Cerebellum (tissue), 4 donors: ENCODE measurements at places on chromosomes 4 and X. TPM values are rescaled to one million over a fixed set of nuclear protein-coding genes. Genes with fewer than 3 reads are reported as not detected.

The SLC2A9 gene
- total RNA-seq = 4.4 TPM

The NAP1L5 gene
- total RNA-seq = 28.4 TPM

GRCh38 chr4:73257651-73258435 is 755 bp downstream of the ANKRD17 start:
- peak; percentile 7 for DNase-seq

DNA sequence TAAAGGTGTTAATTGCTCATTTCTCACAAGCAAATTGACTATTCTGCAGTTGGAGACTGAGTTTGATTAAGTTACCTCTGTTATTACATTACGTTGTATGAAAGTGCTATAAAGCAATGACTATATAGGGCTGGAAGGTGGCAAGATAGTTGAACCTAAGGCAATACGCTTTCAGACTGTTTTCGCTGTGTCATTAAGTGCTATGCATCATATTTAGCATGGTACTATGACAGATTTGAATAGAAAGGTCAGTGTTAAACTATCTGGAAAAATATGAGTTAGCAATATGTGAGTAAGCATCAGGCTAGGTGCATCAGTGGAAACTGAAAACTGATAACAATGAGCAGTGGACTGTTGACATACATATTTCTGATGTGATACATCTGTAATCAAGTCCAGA is 206.0 kb upstream of the ARHGAP24 start:
- no peak for DNase-seq

GRCh38 chr4:85084371-85085094 is 118.0 kb upstream of the WDFY3 start:
- peak; percentile 15 for DNase-seq

GRCh38 chr4:161538941-161539340 is 624.9 kb downstream of the FSTL5 start:
- DNase-seq = no peak

GRCh38 chr4:99518601-99519295 is 7.9 kb downstream of the C4orf17 start:
- no peak for DNase-seq

- DNase-seq = no peak
Measured at GRCh38 chr4:137623013-137623412, 90.7 kb upstream of the PCDH18 start.

DNA sequence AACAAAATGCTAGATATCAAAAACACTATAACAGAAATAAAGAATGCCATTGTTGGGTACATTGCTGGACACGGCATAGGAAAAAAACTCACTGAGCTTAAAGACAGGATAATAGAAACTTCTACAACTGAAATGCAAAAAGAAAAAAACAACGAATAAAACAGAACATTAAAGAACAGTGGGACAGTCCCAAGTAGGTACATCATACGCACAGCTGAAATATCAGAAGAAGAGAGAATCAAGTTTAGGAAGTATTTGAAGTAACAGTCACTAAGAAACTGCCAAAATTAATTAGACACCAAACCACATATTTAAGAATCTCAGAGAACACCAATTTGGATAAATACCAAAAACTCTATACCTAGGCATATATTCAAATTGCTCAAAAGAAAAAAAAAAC is 19.2 kb downstream of the RAB28 start:
- DNase-seq = no peak

- no peak for DNase-seq
Measured at GRCh38 chr4:59248313-59248712, 1951.8 kb upstream of the ADGRL3 start.

DNA sequence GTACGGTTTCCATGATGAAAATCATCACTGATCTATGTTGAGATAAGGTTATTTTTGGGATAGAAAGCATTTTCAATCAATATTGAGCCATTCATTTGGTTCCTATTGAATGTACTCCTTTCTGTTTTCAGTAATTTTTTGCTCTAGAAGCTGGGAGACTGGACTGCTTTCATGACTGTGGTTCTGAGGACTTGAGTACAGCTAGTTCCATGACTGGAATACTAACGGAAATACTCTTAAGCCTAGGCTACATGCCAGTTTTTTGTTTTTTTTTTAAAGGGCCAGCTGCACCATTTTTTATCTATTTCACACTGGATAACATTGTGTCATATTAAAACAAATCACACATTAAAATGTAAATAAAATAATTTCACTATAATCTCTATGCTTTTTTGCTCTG is 16.7 kb downstream of the PRR32 start:
- peak; percentile 0 for DNase-seq

DNA sequence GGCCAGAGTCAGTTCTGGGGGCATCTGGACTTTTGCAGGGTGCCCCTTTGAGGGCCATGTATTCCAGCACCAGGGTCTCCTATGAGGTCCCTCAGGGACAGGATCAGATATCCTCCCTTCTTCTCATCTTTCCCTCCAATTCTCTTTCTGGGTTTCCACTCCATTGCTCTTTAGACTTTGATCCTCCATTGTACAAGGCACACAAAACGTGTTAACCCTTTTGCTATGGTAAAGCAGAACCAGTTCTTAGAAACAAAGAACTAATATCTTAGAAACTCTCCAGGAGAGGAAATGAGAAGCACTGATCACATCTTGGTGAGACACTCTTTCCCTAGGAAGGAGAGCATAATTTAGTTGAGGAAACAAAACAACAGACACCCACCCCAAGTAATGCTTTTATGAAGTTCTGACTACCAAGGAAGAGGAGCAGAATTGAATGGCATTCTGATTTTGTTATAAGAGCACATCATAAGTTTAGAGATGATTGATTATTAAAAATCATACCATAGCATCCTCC is 200.7 kb upstream of the NPY2R start:
- no peak for DNase-seq

- no peak for DNase-seq
Measured at GRCh38 chrX:129908636-129909035, 2.7 kb downstream of the UTP14A start.

- DNase-seq = no peak
Measured at GRCh38 chrX:153763298-153763932, 634 bp upstream of the PLXNB3 start.

The BEX2 gene
- 49.2 TPM for total RNA-seq

The ETDA gene
- total RNA-seq = not detected

DNA sequence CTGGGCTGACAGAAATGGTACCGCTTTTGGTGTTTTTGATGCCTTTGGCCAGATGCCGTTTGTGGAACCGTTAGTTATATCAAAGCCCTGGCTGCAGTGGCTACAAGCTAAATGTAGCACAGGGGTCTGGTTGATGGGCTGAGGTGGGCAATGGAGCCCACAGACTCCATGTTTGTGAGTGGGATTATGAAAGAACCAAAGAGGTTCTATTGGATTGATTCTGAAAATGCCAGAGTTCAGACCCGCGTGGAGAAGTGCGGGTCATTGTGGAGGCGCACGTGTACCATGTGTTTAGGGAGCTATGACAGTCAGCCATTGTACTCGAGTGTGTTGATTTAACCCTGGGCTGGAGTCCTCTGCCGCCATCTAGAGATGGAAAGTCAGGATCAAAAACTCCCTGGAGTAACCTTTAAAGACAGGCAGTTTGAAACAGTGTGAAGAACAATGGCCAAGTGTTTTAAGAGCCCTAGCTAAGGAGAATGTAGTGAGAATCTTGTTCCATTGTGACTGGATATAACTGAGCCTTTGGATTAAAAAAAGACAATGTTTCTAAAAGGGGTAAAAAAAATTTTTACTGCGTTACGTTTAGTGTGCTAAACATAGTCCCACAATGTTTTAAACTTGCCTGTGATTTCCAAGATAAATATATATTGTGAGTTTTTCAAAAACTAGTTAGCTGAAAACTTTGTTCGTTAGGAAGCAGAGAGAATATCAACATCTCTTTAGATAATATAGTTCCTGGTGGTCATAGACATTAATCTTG is 12.7 kb downstream of the ART3 start:
- peak; percentile 55 for DNase-seq

DNA sequence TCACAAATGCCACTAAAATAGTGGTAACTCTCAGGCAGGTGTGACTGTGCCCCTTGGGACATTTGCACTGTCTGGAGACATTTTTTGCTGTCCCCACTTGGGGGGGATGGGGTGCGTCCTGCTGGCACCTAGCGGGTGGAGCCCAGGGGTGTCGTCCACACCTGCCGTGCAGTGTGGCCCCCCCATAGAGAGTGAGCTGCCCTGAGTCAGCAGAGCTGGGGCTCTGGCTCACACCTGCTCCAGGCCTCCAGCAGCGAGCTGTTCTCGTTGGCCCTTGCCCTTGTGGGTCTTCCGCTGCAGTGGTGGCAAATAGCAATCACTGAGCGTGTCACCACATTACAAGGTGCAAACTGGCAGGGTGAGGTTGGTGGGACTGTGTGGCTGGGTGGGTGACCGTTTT is 64.6 kb downstream of the CLDN34 start:
- no peak for DNase-seq

The P2RY10 gene
- not detected for total RNA-seq

The USP17L12 gene
- total RNA-seq = not detected

- DNase-seq = no peak
Measured at GRCh38 chr4:86759298-86759697, 89.9 kb downstream of the SLC10A6 start.

- no peak for DNase-seq
Measured at GRCh38 chrX:54413753-54414152, 26.5 kb upstream of the TSR2 start.
